ENCODE measurements at places on chromosomes 3 and 15.
A peak's percentile ranks its signal among the peaks of the same experiment; 100 is the strongest.

GRCh38 chr3:122033023-122033422, 11.0 kb upstream of the ILDR1 start:
- no peak for DNase-seq

GRCh38 chr3:194906229-194906629, 220.5 kb downstream of the FAM43A start:
- no peak for DNase-seq

- DNase-seq = no peak
Measured at GRCh38 chr15:73270366-73271097, 98.2 kb downstream of the HCN4 start.

DNA sequence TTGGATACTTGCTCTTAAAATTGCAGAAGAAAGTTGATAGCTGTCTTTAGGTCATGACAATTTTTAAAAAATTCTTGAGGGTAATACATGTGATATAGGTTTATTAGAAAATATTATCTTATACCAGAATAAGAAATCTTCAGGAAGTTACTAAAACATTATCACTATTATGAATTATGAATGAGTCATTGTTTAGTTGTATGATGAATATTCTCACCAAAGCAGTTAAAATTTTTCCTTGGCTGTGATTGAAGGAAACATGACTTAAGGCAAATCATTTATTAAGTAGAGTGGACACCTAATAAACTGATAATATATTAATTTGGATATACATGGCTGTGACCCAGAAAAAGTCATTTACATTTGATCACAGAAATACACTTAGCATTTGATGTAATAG, 30.1 kb downstream of the APPL1 start:
- no peak for DNase-seq

DNA sequence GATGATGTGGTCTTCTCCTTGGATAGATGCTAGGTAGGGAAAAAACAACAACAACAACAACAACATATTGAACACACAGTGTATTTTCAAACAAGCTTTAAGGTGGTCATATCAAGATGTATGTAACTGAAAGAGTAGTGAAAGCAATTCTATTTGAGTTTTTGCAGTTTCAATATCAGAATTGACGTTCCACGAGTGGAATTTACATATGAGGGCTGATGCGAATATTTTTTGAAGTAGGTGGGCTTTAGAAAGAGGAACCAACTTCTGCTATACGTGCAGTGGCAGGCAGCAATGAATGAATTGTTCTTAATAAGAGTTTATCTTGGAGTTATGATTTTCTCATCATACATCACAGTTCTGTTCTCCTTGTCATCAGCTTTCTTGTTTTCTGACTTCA, 151.9 kb upstream of the CNTN3 start:
- no peak for DNase-seq

GRCh38 chr3:189756582-189757078, 125.4 kb downstream of the TP63 start:
- no peak for DNase-seq

- DNase-seq = no peak
Measured at GRCh38 chr3:49701388-49702077, 12.2 kb downstream of the RNF123 start.

DNA sequence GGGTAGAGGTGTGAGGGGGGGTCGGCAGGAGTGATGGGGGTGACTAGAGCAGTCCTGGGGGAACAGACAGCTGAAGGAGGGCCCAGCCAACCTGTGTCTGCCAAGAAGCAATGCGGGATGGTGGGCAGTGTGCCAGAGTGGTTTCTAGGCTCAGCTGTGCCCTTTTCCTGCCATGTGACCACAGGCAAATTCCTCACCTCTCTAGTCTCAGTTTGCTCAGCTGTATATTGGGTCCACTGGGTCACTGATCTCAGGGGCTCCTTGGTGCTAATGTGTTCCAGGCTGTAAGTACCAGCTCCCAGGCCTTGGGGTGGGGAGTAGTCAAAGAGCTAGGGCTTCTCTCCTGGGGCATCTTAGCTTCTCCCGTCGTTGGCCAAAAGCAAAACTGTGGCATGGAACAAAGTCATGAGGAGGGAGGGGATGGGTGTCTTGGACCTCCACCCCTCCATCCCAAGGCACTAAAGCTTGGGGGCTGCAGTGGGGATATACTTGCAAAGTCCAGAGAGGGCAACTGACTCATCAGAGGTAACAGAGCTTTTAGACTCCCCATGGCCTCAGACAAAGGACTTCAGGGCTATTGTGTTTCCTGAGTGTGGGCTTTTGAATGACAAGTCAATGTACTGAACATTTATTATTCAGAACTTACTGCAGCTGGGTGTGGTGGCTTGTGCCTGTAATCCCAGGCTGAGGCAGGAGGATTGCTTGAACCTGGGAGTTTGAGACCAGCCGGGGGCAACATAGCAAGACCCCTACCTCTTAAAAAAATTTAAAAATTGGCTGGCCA, 20.9 kb downstream of the SMAD6 start:
- no peak for DNase-seq

DNA sequence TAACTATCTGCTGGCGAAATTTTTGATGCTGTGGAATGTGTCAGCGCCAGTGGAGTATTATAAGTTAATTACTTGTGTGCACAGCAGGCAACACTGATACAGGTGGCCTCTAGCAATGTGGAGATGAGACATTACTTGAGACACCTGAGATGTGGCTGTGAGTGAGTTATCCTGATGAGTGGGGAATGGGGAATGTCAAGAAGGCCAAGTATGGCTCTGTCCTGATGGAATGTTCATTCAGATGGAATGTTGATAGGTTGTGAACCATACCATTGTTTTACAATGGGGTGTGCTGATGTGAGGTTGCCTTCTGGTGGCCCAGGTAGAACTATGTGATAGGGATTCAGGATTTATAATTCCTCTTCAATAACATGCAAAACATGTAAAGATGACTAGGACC, 404.8 kb downstream of the PTPRG start:
- no peak for DNase-seq

- no peak for DNase-seq
Measured at GRCh38 chr15:84731774-84732173, 15.8 kb upstream of the SEC11A start.

- DNase-seq = no peak
Measured at GRCh38 chr3:99878005-99878404, 60.3 kb downstream of the CMSS1 start.

GRCh38 chr3:190586631-190587011, 72.7 kb downstream of the IL1RAP start:
- DNase-seq = no peak

DNA sequence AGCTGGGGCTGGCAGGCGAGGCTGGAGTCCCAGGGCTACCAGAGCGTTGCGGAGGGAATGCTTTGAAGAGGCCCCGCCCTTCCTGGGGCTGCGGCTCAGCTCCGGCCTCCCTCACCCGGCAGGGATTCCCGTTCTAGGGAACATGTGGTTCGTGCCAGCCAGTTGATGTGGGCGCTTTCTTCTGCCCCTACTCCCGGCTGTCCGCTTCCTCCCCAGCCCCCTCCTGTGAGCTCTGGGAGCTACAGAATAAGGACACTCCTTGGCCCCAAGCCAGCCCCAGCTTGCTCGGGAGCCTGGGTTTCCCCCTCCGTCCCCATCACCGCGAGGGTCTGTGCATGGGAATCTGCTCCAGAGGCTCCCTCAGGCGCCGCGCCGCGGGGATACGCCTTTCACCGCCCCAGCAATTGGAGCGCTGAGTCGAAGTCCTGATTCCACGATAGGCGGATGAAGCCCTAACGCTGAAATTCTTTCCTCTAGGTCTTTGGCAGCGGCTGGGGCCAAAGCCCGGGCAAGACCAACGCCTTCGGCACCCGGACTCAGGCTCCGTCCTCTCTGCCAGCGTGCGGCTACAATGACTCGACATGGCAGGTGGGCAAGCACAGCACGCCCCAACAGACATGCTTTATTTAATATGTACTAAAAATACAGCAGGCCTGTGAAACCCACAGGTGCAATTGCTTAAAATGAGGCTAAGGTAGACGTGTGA, 69.5 kb downstream of the KLF15 start:
- peak; percentile 53 for DNase-seq

DNA sequence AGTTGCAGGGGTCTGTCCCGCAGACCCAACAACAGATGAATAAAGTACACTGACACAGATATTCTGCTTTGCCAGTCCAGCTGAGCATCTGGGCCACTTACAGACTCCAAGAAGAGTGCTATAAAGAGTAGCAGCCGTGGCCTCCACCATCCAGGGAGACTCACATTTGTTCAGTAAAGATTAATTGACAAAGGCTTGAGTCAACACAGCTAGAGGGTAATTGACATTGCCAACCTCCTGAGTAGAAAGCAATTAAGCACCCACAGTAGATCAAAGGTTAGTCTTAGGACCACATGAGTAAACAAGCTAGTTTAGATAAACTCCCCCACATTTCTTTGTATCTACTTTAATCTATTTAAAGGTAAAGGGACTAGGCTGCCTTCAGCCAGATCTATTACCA, 16.3 kb upstream of the CRTC3 start:
- no peak for DNase-seq

- DNase-seq = no peak
Measured at GRCh38 chr3:25540273-25540672, 112.2 kb downstream of the RARB start.

DNA sequence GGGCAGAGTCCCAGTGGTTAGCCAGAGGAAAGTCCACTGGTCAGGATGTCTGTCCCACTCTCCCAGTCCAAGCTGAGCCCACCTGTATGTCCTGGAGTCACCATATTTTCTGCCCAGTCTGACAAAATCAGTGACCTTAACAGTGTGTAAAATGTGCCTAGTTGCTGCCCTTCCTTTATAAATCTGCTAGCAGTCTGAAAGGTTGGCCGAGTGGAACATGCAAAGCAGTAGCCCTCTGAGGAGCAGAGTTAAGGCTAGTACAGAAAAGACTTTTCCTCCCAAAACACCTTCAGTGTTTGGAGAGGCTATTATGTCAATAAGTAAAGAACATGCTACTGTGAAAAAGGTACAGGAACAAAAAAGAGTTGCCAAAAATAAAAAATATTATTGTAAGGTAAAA, 15.3 kb downstream of the TTC21A start:
- DNase-seq = no peak

GRCh38 chr3:11230832-11231231, 41.4 kb upstream of the ATG7 start:
- no peak for DNase-seq

DNA sequence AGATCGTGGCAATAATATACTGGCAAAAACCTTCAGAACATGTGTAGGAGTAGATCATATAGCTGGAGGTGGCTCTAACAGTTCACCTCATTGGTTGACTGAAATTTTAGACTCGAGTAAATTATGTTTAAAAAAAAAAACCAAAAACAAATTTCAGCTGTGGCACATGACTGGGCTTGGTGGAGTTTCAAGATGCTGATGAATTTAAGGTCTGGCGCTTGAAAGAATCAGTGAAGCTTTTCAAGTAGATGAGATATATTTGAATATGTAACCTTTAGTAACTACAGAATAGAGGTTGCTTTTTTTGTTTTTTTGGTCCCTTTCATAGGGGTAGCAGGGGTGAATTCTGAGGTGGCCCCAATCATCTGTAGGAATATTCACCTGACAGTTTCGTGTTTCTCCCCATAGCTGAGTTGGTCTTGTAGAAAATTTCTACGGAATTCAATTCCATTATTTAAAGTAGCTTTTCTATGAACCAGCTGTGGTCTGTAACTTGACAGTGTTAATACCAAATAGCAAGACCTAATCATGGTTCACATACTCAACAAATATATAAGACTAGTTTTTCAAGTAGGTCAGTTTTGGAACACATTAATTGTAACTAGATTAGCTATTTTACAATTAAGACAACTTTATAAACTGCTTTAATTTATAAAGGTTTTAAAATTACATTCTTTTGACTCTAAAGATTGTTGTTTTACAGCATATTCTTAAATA, 65.6 kb downstream of the MAP4 start:
- DNase-seq = no peak

DNA sequence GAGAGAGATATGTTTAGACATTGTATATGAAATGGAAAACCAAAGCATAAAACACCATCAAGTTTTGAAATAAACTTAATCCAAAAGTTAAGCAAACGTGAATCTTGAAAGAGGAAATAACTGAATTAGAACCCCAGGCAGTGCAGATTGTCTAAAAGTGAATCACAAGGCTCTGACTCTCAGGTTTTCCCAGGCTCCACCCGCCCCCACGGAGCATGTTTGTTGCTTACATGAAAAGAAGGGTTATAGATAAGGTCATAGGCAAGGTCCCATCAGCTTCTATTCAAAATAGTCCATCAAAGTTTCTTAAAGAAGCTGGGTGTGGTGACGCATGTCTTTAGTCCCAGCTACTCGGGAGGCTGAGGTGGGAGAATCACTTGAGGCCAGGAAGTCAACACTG, 29.0 kb upstream of the SLMAP start:
- DNase-seq = no peak

- DNase-seq = no peak
Measured at GRCh38 chr15:69748576-69749185, 296.1 kb downstream of the RPLP1 start.

GRCh38 chr3:106114848-106115247, 246.0 kb upstream of the CBLB start:
- no peak for DNase-seq

DNA sequence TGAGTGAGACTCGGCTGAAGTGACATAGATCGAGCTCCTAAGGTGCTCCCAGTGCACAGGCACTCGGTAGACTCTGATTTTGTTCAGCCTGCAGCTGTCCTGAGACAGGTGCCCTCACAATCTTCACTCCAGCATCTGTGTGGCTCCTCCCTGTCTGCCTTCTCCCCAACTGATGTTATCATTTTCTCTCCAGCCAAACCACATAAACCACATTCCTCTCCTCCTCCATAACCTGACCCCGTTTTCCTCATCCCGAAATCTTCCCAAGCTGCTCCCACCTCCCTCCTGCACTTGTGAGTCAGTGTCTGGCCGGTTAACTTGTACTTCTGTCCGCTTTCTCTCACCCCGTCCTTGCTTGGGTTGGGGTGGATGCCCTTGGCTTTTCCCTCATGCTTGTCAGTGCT, 93.3 kb upstream of the HACD2 start:
- no peak for DNase-seq

- DNase-seq = peak; percentile 91
Measured at GRCh38 chr3:49007771-49008528, 759 bp downstream of the WDR6 start.

GRCh38 chr3:142904639-142905436, 16.0 kb upstream of the PCOLCE2 start:
- DNase-seq = no peak

- DNase-seq = peak; percentile 68
Measured at GRCh38 chr15:31483053-31483985, 156.7 kb downstream of the KLF13 start.

- no peak for DNase-seq
Measured at GRCh38 chr3:129703913-129704312, 97.4 kb upstream of the PLXND1 start.

DNA sequence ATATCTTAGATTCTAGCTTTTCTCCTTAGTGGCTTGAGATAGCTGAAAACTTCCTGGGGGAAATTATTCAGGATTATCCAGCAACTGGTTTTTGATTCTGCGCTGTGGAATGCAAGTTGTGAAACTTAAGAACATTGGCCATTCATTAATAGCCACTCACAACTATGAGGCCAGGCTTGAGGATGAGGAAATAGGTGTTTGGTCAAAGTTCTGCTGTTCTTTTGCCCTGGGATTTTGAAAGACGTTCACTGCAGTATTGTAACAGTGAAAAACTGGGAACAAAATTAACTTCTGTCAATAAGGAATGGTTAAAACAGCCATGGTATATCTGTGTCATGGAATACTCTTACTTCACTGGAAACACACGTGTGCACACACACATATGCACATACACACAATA, 44.1 kb downstream of the CTXND1 start:
- no peak for DNase-seq

GRCh38 chr15:58573270-58573669, 141.5 kb downstream of the LIPC start:
- no peak for DNase-seq

Data from natural killer cell treated with Interleukin-12 subunit alpha and Interleukin-12 subunit beta and Interleukin-15 and Interleukin-18, amount 100 ng/mL, for 72 hours (primary cell).